A172 (cell line): ENCODE measurements at places on chromosomes 6 and 20. TPM values are rescaled to one million over a fixed set of nuclear protein-coding genes. Genes with fewer than 3 reads are reported as not detected.

BPIFA1 gene
- not detected in 2 replicates for total RNA-seq

AARS2 gene
- 17.4 and 20.8 TPM in 2 replicates for total RNA-seq

C6orf52 gene
- 15.2 and 16.5 TPM in 2 replicates for total RNA-seq

CRISP3 gene
- total RNA-seq = not detected in 2 replicates

TCF15 gene
- not detected in 2 replicates for total RNA-seq

HDGFL1 gene
- total RNA-seq = not detected in 2 replicates

CLVS2 gene
- not detected in 2 replicates for total RNA-seq

THBS2 gene
- total RNA-seq = 137 and 151 TPM in 2 replicates

OLIG3 gene
- total RNA-seq = not detected in 2 replicates

ETV7 gene
- total RNA-seq = 0.24 TPM in 1 of 2 replicates, not detected in the other

TGM3 gene
- total RNA-seq = 0.53 TPM in 1 of 2 replicates, not detected in the other

SLC25A27 gene
- total RNA-seq = 0.02 and 2.9 TPM in 2 replicates

CST11 gene
- not detected in 2 replicates for total RNA-seq

LTB gene
- total RNA-seq = not detected in 2 replicates

PLCB4 gene
- 22.7 and 26.8 TPM in 2 replicates for total RNA-seq

DZANK1 gene
- 1.7 and 2.9 TPM in 2 replicates for total RNA-seq

TMEM217 gene
- total RNA-seq = 0.12 and 3.2 TPM in 2 replicates

PHACTR3 gene
- total RNA-seq = not detected in 2 replicates

SEMG1 gene
- not detected in 2 replicates for total RNA-seq

NCOA7 gene
- 5.9 and 9.9 TPM in 2 replicates for total RNA-seq

FUT9 gene
- total RNA-seq = not detected in 2 replicates

GGTLC1 gene
- not detected in 2 replicates for total RNA-seq

ZKSCAN3 gene
- total RNA-seq = 3.7 and 5.0 TPM in 2 replicates

FKBP1C gene
- total RNA-seq = 0.10 and 0.41 TPM in 2 replicates

PXDC1 gene
- total RNA-seq = 38.6 and 50.8 TPM in 2 replicates

TFAP2D gene
- not detected in 2 replicates for total RNA-seq

OPN5 gene
- total RNA-seq = not detected in 2 replicates

HSPA1L gene
- total RNA-seq = 1.4 and 3.0 TPM in 2 replicates

TMC2 gene
- not detected in 2 replicates for total RNA-seq

PAK5 gene
- total RNA-seq = not detected in 2 replicates

MLN gene
- not detected in 2 replicates for total RNA-seq

EEF1A2 gene
- total RNA-seq = 88.1 and 91.0 TPM in 2 replicates

RAET1E gene
- 0.22 and 1.0 TPM in 2 replicates for total RNA-seq

ZC2HC1B gene
- not detected in 2 replicates for total RNA-seq

BTBD3 gene
- total RNA-seq = 29.6 and 35.8 TPM in 2 replicates

TOX2 gene
- 1.2 and 3.7 TPM in 2 replicates for total RNA-seq

WFDC10B gene
- total RNA-seq = 0.98 TPM in 1 of 2 replicates, not detected in the other

NKAIN2 gene
- total RNA-seq = not detected in 2 replicates

ZSCAN16 gene
- 7.7 and 9.9 TPM in 2 replicates for total RNA-seq

CEP162 gene
- 8.0 and 19.5 TPM in 2 replicates for total RNA-seq

ZSCAN12 gene
- 5.3 and 7.3 TPM in 2 replicates for total RNA-seq

VWA7 gene
- total RNA-seq = 0.60 and 3.2 TPM in 2 replicates
